ENCODE measurements at places on chromosomes 11 and 22. TPM values are rescaled to one million over a fixed set of nuclear protein-coding genes. Genes with fewer than 3 reads are reported as not detected.

The CEP126 gene
- 3.4 TPM for total RNA-seq

The MYRF gene
- total RNA-seq, result 15.3 TPM

The B3GAT1 gene
- not detected for total RNA-seq

The HOATZ gene
- total RNA-seq, result not detected

The RASSF10 gene
- 1.1 TPM for total RNA-seq

The SREBF2 gene
- 28.0 TPM for total RNA-seq

The PLA2G3 gene
- total RNA-seq, result not detected

The POTEH gene
- total RNA-seq, result not detected

The CBLIF gene
- total RNA-seq, result not detected

The XBP1 gene
- total RNA-seq, result 58.9 TPM

The MYOD1 gene
- 0.06 TPM for total RNA-seq

The TNNT3 gene
- 0.15 TPM for total RNA-seq

The ANO9 gene
- total RNA-seq, result 1.4 TPM

The SLC3A2 gene
- total RNA-seq, result 949 TPM

The OOSP4B gene
- total RNA-seq, result not detected

The MMP10 gene
- total RNA-seq, result 0.96 TPM

The EIF4G2 gene
- 556 TPM for total RNA-seq

The CECR2 gene
- 0.10 TPM for total RNA-seq

The RASL10A gene
- total RNA-seq, result 0.38 TPM

The NRGN gene
- 6.0 TPM for total RNA-seq

The KRTAP5-8 gene
- not detected for total RNA-seq

The MMP13 gene
- 0.07 TPM for total RNA-seq

The CASP5 gene
- total RNA-seq, result not detected

The OR51A7 gene
- not detected for total RNA-seq

The OR52E8 gene
- total RNA-seq, result not detected

The KIRREL3 gene
- total RNA-seq, result 12.0 TPM

All from A549 treated with Hydrocortisone at 1 μM for 4 hours (cell line).